Adipocyte (in vitro differentiated cells): ENCODE measurements at places on chromosomes 13 and 19.

- DNase-seq = peak; percentile 25
Measured at GRCh38 chr13:23867027-23867491, 22.1 kb downstream of the MIPEP start.

GRCh38 chr19:45295873-45296272 lies 26.8 kb downstream of the CKM start:
- DNase-seq = no peak

DNA sequence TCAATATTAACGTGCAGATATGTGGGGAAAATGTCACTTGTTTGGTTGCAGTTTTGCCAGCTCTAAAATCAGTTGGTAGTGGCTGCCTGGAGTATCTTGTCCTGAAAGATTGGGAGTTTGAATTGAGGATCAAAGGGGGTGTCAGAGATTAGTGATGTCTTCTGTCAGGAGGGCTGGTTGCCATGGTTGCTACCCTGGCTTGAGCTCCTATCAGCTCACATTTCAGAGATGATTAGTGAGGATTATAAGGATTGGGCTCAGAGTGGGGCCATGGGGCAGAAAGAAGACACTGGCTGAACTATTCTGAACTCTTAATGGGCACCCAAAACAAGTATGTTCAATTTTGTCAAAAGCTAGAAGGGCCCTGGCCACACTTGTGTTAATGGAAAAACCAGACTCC lies 95.5 kb upstream of the RNF113B start:
- DNase-seq = no peak

GRCh38 chr13:23953860-23954512 lies 56.7 kb upstream of the C1QTNF9B start:
- no peak for DNase-seq

GRCh38 chr13:33446821-33447725 lies 161.5 kb upstream of the STARD13 start:
- DNase-seq = peak; percentile 27

DNA sequence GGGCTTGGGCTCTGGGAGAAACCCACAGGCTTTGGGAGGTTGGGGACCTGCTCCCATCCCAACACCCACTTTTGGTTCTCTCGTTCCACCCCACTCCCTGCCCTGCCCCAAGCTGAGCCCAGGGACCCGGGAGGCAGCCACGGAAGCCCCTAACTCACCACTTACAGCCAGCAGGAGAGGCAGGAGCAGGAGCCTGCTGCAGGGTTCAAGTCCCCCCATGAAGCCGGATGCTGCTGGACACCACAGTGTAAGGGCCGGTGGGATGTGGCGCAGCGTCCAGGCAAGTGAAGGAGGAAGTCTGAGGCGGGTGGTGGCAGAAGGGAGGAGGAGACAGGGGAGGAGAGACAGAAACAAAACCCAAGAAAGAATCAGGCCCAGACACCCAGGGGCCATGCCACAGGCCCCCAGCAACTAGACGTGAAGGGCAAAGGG lies at the start of gene TYROBP:
TYROBP (minus strand) TSS at position 286 of the 432 bp plus-strand sequence; CDS start at position 219, 67 bp downstream.
- DNase-seq = no peak

DNA sequence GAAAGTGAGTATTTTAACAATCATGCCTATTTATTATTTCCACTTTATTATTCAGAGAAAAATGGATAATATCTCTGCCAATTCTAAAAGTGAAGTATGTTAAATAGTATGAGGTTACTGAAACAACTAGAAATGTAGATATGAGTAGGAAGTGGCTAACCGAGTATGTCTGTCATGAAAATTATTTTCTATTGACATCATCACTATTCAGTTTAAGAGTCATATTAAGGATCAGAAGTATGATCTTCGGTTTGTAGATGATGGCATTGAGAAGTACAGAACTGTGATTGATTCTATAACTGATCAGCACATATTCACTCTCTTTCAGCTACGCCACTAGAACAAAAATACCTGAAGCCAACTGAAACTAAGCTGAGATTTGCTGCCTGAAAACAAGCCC lies 146.4 kb upstream of the SLITRK5 start:
- no peak for DNase-seq

- peak; percentile 70 for DNase-seq
Measured at GRCh38 chr13:35716186-35716585, 239.7 kb upstream of the MAB21L1 start.

- DNase-seq = no peak
Measured at GRCh38 chr13:42617221-42617620, 43.3 kb downstream of the TNFSF11 start.

GRCh38 chr19:33332248-33332647 lies 29.9 kb upstream of the CEBPA start:
- no peak for DNase-seq

DNA sequence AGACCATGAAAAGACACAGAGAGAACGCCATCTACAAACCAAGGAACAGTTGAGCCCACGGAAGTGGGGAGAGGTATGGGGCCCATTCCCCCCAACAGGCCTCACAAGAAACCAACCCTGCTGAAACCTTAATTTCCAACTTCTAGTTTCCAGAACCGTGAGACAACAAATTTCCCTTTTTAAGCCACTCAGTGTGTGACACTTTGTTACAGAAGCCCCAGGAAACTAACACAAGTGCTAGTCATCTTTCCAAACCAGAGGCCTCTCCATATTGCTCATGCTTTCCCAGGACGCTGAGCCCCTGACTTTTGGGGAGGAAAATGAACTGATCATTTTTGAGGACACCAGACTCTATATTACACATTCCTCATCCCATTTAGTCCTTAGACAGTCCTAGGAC lies 186.8 kb downstream of the NUFIP1 start:
- DNase-seq = no peak

DNA sequence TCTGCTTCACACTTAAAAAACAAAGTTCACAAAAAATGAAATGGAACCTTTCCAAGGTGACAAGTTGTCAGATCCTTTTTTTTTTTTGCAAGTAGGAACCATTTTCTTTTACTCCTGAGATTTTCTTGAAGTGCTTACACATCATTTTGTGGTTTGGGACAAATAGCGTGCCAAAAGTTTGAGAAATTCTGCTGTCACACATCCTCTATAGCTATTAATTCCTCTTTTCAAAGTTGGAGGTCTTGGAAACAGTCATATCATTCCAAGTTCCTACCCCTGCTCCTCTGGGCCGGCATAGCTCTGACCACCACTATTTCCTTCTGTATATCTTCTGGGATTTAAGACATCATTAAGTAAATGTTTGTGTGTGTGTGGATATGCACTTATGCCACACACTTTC lies 421.6 kb upstream of the SLC10A2 start:
- no peak for DNase-seq

GRCh38 chr13:114167426-114167825 lies 11.6 kb upstream of the CFAP97D2 start:
- no peak for DNase-seq

- no peak for DNase-seq
Measured at GRCh38 chr13:77619655-77620054, 77.8 kb upstream of the SLAIN1 start.

DNA sequence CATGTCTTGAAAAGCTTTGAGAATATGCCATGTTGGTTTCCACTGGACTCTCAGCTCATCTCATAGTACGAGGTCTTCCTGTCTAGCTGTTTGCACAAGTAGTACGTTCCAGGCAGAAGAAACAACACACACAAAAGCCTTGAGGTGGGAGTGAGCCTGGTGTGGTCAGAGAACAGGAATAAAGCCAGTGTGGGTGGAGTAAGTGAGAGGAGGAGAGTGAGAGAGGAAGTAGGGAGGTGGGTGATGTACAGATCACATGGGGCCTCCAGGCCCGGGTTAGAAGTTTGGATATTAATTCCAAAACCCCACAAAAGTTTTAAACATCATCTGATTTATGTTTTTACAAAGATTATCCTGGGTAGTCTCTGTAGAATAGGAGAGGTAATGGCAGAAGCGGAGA lies 230.6 kb downstream of the MTUS2 start:
- DNase-seq = no peak
